ENCODE measurements at places on chromosomes 11 and 22.

DNA sequence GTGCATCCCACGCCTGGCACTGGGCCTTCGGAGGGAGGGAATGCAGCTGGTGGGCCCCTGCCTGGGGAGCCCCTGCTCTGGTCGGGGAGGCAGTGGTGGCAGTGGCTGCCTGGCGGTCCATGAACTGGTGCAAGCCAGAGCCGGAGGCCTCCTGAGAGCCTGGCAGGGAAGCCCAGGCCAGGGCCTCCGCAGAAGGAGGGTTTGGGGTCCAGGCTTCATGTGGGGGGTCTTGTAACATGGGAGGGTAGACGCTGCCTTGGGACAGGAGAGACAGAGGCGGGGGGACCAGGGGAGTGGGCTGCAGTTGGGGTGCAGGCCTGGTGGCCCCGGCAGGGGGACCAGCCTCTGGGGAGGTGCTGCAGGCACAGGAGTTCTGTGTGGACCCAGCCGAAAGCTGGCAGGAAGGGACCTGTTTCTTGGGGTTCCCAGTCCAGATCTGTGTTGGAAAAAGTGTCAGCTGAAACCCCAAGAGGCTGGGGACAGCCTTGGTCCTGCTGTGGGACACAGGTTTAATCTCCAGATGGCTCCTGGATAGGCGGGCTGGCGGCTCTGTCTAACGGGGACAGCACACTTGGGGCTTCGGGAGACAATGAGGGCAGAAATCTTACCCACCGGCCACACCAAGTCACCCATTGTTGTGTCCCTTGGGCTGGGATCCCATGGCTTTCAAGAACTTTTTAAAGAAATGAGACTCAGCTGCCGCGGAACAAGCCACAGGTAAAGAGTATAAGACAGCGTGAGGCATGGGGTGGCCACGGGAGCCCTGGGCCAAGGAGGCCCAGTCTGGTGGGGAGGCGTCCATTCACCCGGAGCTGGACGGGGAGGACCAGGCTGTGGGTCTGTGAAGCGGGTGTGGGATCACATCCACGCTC is 73.5 kb downstream of the KCNQ1 start:
- DNase-seq, result no peak

DNA sequence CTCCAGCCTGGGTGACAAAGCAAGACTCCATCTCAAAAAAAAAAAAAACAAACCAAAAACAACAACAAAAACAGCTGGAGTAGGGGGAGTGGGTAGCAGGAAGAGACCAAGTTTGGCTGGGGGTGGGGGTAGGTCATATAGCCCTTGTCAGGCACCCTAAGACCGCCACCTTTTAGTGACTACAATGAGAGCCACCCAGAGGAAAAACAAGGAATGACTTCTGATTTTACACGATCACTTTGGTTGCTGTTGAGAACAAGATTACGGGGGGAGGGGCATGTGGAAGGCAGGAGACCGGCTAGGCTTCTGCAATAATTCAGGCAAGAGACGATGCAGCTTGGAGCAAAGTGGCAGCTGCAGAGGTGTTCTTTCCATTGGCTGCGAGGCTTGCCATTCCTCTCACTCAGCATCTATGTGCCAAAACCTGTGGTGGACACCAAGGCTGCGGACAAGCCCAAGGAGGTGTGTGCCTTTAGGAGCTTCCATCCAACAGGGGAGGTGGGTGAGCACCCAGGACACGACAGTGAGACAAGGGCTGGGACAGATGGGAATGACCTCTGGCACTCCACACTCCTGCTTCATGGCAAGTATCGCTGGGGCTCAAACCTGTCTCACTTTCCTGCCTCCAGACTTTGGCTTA is 1.7 kb downstream of the RPS19BP1 start:
- no peak for DNase-seq

DNA sequence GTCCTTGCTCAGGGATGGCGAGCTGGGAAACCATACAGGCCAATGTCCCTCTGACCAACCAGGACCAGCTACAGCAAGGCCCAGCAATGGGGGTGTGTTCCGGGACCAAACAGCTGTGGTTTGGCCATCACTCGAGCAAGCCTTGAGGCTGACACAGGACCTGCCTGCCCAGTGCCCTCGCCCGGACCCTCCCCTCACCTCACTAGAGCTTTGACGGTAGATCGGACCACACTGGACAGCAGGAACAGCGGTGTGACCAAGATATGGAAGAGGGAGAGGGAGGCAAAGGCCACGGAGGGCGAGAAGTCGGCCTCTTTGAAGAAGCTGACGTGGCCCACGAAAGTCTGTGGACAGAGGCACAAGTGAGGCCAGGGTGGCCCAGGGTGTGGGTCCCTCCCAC is 42.2 kb upstream of the KCNJ11 start:
- no peak for DNase-seq

DNA sequence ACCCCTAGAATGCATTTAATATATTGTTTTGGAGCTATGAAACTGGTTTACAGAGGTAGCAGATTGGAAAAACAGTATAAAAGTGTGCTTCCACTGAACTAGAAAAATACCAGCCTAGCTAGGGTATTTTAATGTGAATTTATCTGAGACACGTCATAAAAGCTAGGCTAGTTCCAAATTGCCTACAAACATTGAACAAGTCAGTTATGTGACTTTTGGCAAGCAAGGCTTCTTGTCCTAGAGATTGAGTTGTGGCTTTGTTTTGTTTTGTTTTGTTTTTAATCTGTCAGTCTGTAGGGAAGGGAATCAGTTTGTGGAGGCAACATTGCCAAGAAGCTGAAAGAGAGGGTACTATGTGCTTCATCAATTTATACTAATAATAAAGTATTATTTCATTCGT is 24.2 kb downstream of the RTN3 start:
- no peak for DNase-seq

GRCh38 chr11:117337076-117337475 is 9.4 kb downstream of the CEP164 start:
- no peak for DNase-seq

DNA sequence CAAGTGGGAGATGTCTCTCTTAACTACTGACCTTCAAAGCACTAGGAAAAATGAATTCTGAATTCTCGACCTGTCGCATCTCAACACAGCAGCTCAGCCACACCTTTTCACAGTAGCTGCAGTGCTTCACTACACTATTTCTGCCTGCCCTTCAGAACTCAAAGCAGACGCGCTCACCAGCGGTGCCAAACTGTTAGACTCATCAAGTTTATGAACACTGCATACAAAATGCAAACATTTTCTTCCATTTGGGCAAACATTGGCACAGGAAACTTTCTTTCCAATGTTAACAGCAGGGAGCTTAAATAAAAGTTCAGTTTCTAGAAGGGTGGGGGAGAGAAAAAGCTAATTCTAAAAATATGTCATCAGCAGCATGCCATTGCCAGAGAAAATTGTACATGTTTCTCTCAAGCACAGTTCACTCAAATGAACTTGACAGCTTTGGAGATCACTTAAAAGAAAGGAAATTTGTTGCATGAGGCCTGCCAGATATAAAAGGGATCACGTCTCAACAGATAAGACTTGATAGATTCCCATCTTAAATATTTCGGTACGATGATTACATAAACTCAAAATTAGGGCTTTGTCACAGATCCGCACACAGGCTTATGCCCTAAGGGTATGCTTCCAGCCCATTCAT is 82.7 kb downstream of the CADM1 start:
- DNase-seq, result no peak

DNA sequence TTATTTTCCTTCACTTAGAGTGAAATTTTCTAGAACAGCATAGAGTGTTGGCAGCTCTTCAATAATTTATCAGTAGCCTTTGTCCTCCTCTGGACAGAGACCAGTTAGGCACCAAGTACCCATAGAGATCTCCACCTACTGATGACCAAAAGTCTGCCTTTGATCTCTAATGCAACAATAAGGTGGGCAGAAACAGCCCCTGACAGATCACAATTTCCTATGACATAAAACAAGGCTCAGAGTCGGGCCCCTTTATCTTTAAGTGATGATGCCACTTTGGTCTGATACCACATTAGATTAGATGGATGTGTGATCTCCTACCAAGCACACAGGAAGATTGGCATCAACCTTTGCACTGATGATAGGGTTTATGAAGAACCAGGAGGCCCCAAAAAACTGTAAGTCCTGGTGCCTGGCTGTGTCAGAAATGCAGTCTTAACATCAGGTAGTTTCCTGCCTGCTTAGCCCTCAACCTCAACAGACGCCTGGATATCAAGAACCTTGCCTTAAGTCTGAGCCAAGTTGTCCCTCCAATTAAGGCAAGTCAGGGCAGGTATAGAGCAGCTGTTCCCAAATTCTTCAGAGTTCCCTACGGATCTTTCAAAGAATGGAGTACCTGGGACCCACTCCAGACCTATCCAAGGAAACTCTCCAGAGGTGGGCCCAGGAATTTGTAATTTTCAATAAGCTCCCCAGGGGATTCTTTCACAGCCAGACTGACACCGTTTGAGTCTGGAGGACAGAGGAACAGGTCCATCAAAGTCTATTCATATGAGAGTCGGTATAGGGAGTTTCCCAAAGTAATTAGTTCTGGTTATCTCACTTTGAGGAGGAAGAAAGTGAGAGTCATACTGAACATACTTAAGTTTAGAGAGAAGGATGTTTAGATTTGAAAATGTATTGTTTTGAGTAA is 30.6 kb upstream of the TMPRSS4 start:
- DNase-seq, result no peak

GRCh38 chr11:81870815-81871214 is 862.8 kb downstream of the FAM181B start:
- no peak for DNase-seq

DNA sequence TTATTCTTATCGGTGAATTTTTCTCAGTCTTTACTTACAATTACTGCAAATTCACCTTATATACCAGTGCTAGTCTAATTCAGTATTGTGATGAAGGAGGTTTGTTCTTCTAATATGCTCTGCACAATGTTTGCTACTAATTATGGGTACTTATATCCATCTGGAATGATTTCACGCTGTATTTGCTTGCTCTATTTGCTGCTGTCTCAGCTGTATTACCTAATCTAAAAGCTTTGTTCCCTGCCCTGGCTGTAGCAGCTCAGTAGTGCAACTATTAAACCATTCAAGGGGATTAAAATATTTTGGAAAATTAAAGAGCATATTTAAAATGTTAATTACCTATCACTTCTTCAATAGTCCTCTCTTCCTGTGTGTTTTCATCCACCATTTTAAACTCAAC is 375.3 kb downstream of the LUZP2 start:
- DNase-seq, result no peak

DNA sequence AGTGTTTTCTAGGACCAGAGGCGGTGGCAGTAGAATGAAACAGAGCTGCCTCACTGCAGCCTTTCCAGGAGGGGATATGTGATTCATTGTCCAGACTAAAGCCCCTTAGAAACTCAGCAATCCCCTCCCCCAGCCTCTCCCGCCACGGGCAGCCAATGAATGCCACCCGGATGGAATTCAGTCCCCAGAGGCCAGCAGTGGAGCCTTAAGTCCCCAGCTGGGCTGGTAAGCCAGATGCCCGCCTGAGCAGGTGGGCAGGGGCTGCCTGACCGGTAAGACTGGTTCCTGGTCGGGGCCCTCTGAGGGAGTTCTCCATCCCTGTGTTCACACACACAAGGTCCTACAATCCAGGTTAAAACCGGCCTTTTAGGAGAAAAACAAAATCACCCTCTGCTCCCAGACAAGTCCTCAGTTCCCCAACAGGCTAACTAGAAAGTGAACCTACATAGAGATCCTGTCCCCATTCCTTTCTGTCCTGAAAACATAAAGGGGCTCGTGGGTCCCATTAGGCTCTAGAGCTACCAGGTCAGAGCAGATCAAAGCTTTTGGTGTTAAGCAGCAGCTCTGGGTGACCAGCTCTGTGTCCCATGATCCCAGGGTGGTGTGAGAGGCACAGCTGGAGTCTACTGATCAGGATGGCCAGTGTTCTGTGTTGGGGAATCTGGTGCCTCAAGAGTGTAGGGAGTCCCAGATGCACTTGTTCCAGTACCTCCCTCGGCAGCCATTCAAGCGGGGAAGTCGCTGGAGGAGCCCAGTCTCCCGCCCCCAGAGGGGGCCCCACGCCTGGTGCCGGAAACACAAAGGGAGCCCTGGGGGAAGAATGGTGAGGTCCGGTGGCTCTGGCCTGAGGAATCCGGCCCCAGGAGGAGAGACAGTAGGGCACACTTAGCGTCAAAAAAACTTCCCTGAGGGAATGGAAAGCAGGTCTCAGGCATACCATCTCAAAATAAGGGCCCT is 2.6 kb downstream of the PATZ1 start:
- no peak for DNase-seq

DNA sequence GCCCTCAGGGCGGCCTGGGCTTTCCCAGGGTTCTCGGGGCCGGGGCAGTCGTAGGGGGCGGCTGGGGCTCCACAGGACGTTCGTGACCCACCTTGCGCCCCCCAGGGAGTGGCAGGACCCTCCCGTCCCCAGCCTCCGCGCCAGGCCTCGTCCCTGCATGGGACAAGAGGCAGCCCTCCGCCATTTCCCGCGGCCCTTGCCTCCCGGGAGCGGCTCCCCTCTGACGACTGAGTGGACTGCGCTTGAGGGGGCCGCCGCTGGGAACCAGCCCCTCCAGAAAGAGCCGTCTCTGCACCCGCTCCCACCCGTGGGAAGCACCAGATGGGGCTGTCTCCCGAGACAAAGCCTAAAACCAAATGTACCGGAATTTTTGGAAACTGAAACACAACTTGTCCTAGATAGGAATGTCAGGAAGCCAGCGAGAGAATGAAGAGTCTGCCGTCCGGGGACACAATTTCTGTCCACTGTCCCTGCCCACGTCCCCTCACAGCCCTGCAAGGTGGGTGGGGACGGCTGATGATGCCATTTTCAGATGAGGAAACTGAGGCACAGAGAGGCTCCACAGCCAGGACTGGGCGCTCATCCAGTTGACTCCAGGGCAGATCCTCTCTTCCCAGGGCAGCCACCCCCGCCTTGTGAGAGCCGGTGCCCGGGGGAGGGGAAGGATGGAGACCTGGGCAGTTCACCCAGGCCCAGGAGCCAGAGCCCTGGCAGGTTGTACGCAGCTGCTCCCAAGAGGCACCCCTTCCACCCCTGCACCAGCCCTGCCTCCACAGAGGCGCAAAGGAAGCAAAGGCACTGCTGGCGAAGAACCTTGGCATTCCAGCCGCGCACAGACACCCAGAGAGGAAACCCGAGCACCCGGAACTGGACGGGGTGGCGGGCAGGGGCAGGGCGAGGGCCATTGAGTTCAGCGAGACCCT is 18.1 kb upstream of the PICK1 start:
- DNase-seq, result no peak

GRCh38 chr11:93480256-93480655 is 62.9 kb downstream of the SMCO4 start:
- DNase-seq, result no peak

- DNase-seq, result no peak
These were observed 19.8 kb upstream of the TIMP3 start for GRCh38 chr22:32781695-32782094.

DNA sequence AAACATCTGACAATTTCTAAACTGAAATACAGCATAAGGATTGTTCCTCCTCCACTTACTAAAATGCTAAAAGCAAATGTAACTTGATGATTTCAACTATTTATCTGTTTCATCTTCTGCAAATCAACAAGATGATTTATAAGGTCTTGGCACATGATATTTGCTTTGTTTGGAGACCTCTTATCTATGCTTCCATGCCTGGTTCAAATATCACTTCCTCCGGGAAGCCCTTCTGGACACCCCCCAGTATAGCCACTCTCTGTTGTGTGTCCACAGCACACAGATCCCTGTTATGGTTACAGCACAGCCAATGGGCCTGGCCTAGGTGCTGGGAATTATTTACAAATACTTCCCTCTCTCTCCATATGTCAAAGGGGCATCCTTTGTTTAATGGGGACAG is 114.8 kb downstream of the C11orf58 start:
- no peak for DNase-seq

Data from stimulated activated CD8-positive, alpha-beta memory T cell treated with anti-CD3 and anti-CD28 coated beads, Interleukin-4, amount 100 ng/mL, for 4 hours (primary cell).